Fibroblast of lung (primary cell): ENCODE measurements at places on chromosomes 12 and 14. TPM values are rescaled to one million over a fixed set of nuclear protein-coding genes. Genes with fewer than 3 reads are reported as not detected.
A peak's percentile ranks its signal among the peaks of the same experiment; 100 is the strongest.

- DNase-seq: peak; percentile 61
Measured at GRCh38 chr12:54277823-54278276, 2.1 kb downstream of the CBX5 start.

DNA sequence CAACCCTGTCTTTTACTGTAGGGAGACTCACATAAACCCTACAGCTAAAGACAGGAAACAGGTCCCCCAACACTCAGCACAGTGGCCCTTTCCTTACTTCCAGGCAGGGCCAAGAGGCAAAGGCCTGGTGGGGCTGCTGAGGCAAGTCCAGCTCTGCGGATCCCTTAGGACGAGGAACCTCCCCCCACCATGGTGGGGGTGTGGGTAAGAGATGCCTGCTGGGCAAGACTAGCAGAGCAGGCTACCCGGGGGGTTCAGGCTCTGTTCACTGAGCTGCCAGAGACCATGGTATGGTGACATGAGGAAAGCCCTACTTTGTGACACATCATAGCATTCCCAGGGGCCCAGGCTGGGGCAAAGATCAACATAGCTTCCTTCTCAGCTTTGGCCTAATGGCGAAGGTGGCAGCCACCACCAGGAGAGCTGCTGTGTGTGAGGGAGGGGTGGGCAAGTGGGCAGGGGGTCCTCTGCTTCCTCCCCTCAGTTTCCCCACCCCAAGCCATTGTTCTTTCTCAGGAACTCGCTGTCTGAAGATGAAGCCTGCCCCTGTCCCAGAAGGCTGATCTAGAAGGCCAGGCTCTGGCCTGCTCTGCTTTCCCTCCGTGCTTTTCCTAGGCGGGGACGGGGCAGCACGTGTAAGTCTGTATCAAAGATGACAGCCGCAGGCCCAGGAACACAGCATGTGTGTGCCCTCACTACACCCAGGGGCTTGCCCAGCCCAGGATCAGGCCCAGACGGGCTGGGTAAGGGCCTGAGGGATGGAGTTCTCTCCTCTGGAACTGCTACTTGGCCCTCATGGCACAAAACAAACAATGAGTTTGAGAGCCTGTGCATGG is 10.1 kb upstream of the TINF2 start:
- no peak for DNase-seq

- DNase-seq: peak; percentile 19
Measured at GRCh38 chr12:14993537-14994266, 20.9 kb downstream of the PDE6H start.

DNA sequence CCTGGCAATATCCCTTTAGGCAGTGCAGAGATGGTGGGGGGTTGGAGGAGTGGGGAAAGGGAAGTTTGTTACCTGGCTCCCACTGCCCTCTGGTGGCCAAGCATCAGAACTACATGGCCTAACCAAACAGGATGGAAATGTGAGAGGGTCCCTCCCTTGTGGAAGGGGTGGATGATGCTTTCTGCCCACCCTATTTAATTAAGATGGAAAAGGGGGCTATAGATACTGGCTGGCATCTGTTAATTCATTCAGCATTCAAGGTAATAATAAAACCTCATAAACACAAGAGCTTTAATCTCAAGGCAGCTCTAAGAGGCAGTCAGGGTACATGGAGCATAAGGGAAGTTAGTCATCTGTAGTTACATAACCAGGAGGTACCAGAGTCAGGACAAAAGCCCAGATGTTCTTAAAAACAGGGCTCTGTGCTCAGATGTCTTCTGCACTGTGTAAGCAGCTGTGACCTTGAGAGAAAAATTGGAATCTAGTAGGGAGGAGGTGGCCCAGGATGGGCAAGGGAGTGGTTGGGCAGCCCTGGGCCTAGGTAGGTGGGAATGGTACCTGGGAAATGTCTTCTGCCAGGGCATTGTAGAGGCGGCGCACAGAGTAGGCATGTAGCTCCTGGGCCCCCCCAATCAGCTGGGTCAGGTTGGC is 4.6 kb downstream of the AP1G2 start:
- peak; percentile 50 for DNase-seq

DNA sequence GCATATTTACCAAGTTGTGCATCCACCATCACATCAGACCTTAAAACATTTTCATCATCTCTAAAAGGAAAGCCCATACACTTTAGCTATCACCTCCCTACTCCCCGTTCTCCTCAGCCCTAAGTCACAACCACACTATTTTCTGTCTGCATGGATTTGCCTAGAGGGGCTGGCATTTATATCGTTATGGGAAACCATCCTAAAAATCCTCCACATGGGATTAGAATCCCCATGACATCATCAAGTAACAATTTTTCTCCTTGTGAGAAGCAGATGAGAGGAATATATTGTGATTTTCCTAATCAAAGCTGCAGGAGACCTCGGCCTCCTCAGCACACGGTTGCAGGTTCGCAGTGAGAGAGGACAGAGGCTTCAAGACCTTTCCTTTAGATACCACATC is 114.1 kb downstream of the SLC15A4 start:
- DNase-seq: no peak

DNA sequence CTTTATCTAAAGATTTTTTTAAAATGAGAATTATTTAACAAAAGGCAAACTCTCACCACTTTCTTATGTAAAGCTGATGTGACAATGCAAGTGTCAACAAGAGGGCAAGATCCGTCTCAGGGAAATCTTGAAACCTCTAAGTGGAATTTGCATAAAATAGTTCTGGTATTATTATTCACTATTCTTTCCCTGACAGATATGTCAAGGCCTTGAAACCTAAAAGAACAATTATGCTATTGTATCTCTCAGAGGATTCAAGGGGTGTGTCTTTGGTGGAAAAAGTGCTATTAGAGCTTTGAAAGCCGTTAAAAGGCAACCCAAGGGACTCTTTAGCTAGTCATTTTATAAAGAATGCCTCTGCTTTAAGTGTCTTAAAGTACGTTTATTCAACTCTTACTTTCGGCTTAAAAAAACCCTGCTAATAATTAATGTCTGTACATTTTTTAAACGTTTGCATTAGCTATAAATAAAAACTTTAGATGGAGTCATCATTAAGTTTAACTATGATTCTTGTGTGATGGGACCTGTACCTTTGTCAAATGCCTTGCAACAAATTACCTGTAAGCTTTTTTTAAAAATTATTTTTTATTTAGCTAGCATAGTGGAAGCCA is 585.5 kb downstream of the VRK1 start:
- DNase-seq: no peak

- no peak for DNase-seq
Measured at GRCh38 chr12:131828671-131829355, 620 bp downstream of the MMP17 start.

GRCh38 chr12:64229240-64229639 is 7.1 kb upstream of the KICS2 start:
- DNase-seq: no peak

- DNase-seq: peak; percentile 62
Measured at GRCh38 chr12:111413442-111414086, 7.8 kb downstream of the SH2B3 start.

DNA sequence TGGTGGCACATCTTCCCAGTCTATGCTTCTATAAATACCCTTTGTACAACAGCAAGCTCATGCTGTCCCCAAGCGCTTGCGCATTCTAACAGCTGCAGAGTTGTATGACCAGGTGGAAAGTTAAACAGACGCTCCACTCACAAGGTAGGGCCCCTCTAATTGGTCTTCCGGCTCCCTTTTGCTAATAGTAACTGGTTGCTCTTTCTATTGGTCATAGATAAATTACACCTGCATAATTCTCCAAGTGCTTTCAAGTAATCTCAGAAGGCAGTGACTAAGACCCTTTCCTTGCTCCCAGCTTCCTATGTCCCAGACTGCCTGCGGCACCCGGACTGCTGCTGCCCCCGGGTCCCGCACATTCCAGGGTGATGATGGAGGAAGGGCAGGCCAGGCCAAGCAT is 6.1 kb upstream of the TSPAN9 start:
- DNase-seq: peak; percentile 48

- DNase-seq: no peak
Measured at GRCh38 chr12:85747941-85748495, 88.2 kb downstream of the RASSF9 start.

- DNase-seq: peak; percentile 95
Measured at GRCh38 chr12:107415834-107416233, 269.8 kb upstream of the PWP1 start.

- no peak for DNase-seq
Measured at GRCh38 chr14:104702673-104703072, 13.3 kb downstream of the INF2 start.

OTX2 gene
- not detected in 2 replicates for total RNA-seq

CMTM5 gene
- 0.33 and 0.77 TPM in 2 replicates for total RNA-seq
